NCI-H526 (cell line): ENCODE measurements at places on chromosomes 5 and 9.
A peak's percentile ranks its signal among the peaks of the same experiment; 100 is the strongest.

DNA sequence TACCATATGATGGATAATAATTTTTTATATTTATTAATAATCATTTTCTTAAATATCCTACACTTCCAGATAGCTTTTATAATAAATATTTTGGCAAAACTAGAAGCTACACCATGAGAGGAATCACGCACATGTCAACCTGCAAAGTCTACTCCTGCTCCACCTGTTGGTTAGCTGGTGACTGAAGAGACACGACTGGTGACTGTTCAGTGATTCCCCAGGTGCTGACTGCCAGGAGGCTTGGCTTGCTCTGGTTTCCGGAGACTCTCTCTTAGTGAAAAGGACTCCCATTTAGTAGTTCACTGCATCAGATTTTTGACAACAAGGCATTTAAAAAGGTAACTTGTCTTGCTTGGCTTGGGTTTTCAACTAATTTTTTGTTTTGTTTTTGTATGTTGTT is 20.9 kb downstream of the GZMA start:
- DNase-seq = no peak

- DNase-seq = peak; percentile 41
Observed at GRCh38 chr5:72106817-72107130, 501 bp upstream of the MAP1B start.

DNA sequence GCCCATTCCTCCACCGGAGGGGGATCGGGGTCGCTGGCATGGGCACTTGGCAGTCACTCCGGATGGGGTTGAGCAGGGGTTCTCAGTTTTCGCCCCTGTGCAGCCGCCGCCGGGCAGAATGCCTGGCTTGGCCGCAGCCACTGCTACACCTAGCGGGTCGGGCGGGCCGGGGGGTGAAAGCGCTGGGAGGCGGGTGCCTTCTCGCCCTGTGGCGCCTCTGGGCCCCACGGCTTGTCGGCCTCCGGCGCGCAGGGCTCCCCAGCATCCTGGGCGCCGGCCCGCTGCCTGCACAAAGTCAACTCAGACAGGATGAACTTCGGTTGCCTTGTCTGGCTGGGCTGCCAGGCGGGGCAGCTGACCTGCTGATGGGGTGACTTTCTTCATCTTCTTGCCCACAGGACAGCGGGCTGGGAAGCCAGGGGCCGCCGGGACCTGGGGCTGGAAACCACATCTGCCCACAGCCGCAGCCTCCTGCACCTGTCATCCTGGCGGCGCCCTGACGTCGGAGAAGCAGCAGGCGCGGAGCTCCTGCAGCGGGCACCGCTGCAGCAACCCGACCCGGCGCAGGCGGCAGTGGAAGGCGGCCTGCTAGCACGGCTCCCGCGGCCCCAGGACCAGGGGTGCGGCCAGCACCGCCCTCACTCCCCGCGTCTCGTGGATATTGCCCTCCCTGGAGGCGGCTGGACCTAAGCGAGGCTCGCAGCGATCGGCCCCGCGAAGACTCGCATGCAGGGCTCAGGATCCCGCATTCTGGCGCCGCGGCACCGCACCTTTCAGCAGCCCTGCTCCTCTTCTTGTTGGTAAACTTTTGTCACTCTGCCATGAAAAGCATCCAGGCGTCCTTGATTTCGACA is 1.3 kb upstream of the ANKRD18A start:
- peak; percentile 82 for DNase-seq

GRCh38 chr9:134390947-134391318 is 64.7 kb downstream of the RXRA start:
- no peak for DNase-seq

GRCh38 chr9:83930881-83931280 is 9.6 kb upstream of the KIF27 start:
- DNase-seq = no peak

DNA sequence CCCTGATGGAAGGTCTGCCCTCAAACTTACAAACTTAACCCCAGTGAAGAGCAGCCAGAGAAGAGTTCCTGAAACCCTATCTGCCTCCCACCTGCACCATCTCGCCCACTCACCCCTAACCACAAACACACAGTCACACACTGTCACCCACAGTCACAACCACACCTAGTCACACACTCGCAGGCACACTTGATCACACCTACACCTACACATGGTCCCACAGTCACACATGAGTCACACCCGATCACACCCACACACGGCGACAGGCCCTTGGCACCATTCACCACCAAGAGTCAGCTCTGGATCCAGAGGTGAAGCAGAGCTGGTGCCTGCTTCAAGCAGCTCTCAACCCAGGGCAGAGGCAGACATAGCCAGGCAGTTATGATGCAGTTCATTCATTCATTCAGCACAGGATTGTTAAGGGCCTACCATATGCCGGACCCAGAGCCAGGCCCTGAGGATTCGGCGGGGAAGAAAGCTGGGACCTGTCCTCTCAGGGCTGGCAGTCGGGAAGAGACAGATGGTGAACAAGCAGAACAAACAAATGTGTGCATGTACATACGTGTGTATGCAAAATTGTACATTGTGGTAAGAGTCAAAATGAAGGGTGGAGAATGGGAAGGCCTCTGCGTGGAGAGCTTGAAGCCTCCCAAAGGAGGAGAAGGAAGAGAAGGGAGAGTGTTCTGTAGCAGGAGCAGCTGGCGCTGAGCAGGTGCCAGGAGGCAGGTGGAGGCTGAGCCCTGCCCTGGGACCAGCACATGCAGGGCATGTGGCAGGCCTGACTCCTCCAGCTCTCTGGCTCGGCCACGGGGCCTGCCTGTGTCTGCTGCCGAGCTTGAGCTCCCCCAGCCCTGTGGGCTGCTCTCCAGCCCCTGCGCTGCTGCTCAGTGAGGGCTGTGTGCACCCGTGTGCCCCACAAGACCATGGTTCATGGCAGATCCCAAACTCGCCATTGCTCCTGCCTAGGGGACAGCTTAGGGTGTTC is 6.4 kb downstream of the TSPAN17 start:
- DNase-seq = peak; percentile 83

DNA sequence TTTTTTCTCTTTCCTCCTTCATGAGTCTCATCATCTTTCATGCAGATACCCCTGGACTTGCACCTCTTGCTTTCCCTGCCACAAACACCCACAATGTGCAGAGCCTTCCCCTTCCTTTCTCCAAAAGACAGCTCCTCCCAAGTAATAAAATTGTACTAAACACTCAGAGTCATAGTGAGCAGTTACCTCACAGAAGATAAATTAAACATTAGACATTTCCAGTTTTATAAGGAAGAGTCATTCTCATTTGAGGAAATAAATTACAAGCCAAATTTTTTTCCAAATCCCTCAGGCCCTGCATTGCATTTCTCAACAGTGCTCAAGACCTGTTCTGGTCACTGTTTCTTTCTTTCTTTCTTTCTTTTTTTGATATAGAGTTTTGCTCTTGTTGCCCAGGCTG is 131.5 kb downstream of the ATPSCKMT start:
- DNase-seq = no peak

GRCh38 chr5:133317558-133317957 is 265.7 kb downstream of the HSPA4 start:
- no peak for DNase-seq
